KBM-7 (cell line): ENCODE measurements at places on chromosomes 12 and 14.

DNA sequence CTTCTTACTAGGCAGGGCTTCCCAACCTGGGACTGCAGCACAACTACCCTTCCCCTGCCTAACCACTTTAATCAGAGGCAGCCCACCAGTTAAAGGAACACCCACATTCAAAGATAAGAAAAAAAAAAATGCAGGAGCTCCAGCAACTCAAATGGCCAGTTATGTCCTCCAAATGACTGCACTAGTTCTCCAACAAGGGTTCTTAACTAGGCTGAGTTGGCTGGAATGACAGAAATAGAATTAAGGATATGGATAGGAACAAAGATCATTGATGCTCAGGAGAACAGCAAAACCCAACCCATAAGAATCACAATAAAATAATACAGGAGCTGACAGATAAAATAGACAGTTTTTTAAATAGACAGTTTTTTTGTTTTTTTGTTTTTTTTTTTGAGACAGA lies 154.2 kb downstream of the PLCZ1 start:
- DNase-seq = no peak

GRCh38 chr12:15896867-15897266 lies 14.3 kb upstream of the DERA start:
- no peak for DNase-seq

- DNase-seq = no peak
Observed at GRCh38 chr14:75399843-75400775, 27.7 kb upstream of the JDP2 start.

DNA sequence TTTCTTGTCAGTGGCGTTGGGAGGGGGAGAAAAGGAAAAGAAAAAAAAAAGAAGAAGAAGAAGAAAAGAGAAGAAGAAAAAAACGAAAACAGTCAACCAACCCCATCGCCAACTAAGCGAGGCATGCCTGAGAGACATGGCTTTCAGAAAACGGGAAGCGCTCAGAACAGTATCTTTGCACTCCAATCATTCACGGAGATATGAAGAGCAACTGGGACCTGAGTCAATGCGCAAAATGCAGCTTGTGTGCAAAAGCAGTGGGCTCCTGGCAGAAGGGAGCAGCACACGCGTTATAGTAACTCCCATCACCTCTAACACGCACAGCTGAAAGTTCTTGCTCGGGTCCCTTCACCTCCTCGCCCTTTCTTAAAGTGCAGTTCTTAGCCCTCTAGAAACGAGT lies 1.9 kb downstream of the ASCL1 start:
- no peak for DNase-seq

DNA sequence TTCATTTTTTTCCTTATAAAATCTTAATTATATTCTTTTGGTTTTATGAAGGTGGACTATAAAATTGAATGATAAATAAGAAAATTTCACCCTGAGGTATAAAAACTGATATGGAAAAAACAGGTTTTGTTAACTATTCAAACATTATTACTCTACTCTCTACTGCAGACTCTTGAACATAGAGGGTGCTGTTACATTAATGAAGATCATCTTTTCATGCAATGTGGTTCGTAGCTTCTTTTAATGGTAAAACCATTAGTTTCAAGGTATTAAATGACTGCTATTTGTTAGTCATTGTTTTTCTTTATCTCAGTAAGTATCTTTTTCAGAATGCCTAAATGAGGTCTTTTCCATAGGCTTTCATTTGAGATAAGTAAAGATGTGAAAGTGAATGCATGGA lies 510.4 kb downstream of the SLC16A7 start:
- DNase-seq = no peak

DNA sequence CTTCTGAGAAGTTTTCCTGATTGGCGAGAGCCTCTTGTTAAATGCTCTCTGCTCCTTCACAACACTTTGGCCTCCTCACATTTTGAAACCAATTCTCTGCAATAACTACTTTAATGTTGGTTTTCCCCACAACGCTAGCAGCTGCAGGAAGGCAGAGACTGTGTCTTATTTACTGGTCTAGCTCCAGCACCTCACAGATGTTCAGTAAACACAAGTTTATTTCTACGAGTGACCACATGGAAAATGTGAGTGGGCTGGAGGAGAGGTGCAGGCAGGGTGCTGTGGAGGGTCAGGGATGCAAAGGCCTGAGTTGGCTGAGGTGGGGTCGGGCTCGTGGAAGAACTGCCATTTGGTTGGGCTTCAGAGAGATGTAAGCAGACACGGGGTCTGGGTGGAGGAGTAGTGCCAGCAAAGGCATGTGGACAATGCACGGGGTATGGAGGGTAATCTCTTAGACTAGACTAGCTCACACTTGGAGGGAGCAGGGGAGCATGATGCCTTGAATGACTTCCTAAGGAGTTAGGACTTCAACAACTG lies 117.4 kb upstream of the RTL1 start:
- no peak for DNase-seq

- no peak for DNase-seq
Observed at GRCh38 chr12:122961531-122962329, 4.5 kb downstream of the ABCB9 start.

DNA sequence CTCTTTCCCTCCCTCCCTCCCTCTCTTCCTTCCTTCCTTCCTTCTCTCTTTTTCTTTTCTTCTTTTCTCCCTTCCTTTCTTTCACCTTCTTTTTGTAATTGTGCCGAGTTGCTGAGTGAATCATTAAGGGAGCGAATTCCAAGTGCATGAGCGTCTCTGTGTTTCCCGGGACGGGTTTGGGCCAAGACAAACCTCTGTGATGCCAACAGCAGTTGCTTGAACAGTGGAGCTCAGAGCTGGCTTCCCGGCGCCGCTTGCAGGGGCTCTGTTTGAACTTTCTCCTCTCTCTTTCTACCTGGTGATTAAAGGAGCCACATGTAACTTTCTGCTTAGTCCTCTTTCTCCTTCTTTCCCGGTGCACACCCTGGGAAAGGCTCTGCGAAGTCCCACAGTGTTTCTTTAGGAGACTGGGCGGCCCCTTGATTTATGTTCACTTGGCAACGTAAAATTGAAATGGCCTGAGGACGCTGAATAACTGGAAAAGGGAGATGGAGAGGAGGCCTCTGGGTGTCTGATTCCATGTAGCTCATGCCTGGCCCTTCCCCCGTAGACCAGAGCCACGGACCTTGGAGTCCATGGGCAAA lies 33.7 kb upstream of the MAP1LC3B2 start:
- DNase-seq = no peak

DNA sequence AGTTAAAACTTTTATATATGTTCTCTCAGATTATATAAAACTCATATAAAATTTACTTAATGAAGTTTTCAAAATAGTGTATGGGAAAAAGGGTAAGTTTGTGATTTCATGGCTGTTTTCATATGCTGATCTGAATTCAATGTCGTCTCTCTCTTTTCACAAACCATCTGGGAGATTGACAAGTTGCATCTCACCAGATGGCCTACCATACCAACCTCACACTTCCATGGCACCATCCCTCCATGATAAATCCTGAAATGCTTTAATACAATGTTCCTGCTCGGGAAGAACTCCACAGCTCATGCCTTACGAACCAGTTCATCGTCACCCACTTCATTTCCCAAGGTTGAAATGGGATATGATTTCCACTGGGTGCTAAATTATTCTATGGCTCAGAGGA lies 22.3 kb downstream of the PTPRO start:
- no peak for DNase-seq

DNA sequence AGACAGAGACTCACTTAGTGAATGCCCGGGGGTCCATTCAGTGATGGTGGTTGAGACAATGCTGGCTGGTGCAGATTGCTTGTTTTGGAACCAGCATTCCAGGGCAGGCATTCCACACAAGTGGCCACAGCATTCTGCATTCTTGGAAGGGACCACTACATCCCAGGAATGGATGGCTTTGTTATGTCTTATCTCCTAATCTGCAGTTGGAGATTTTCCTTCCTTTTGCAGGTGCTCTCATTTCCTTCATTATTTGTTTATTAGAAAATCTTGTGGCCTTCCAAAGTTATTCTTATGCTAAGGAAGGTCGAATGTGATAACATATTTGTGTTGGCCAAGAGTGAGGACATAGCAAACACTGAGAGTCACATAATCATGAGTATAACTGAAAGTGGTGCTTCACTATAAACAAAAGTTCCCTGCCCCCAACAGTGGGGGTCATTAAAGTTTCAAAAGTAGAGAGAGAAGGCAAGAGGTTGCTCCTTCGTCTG lies 66.0 kb downstream of the BMP4 start:
- DNase-seq = no peak

- no peak for DNase-seq
Observed at GRCh38 chr14:89990218-89990617, 34.5 kb downstream of the TDP1 start.

DNA sequence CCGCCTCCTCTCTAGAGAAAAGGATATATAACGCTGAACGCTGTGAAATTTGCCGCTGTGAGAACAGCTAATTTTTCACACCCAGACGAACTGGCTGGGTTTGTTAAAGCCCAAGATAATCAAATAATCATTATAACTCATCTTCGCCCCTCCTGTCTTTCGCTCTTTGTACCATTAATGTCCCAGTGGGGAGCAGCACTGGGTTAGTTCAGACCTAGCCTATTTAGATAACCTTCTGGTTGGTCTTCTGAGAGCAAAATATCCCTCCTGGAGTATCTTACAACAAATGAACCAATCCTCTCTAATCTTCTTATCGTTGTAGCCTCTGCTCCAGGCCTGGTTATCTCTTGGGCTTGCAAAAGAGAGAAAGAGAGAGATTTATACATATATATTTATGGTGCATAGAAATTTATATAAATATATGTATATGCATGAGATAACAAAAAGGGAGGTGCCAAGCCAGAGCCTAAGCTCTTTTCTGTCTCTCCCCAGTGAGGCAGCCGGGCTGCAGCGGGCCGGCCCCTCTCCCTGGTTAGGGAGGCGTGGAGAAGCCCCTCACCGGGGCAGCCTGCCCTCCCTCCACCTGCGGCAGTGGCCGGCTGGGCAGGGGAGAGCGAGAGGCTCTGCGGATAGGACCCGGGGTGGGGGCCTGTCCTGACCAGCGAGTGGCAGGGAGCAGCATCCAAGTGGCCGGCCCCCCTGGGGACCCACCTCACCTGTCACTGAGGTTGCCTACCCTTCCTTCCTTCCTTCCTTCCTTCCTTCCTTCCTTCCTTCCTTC lies 202.0 kb upstream of the LHX5 start:
- DNase-seq = no peak

DNA sequence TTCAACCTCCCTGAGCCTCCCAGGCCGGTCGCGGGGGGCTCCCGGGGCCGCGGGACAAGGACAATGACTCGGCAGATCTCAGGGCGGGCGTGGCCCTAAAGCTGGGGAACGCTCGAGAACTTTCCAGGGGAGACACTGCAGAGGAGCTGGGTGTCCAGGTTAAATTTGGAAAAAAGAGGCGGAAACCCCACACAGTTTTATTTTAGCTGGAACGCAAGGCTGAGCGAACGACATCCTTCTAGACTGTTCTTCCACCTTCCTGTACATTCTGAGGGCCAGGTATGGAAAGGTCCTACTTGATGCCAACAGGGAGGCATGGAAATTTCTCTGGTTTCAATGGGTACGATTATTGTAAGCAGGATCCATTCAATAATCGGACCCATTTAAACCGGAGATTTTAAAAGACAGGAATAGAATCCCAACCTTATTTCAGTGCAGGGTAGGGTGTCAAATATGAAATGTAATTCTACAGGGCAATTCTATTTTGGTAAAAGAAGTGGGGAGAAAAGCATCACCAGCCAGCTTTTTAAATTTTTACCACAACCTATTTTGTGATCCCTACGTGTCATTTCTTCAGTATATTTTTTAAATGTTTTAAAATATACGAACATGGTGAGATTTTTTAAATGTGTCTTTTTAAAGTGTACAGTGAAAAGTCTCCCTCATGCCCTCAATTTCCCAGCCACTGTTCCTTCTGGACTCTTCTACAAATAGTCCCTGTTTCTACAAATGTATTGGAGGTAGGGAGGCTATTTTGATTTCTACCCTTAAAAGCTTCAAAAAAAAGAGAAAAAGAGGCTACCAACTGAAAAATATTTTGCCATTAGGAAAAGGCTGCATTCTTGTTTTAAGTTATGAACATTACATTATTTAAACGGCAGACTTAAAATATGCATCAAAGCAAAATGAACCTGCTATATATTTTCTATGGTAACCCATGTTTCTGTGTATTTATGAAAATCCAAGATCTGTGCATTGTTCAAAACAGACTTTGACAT lies 1.1 kb upstream of the UBC start:
- DNase-seq = no peak

GRCh38 chr14:68535404-68536017 lies 257.4 kb downstream of the ZFP36L1 start:
- no peak for DNase-seq
